ENCODE measurements at places on chromosomes 5 and 9.

DNA sequence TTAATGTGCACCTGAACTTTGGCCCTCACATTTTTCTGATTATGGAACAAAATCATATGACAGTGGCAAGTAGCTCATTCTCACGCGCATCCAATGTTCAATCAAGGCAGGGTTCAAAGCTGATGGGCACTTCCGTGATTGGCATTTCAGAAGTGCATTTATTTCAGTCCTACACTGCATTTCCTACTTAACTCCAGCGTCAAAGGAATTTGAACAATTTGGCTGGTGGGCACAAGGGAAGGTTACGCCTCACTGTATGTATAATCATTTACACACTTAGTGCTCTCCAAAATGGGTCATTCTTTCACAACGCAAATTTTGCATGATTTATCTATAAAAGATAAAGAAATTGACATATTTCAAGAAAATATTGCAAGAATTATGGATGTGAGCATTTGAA lies 167.9 kb upstream of the VLDLR start:
- DNase-seq, result no peak

DNA sequence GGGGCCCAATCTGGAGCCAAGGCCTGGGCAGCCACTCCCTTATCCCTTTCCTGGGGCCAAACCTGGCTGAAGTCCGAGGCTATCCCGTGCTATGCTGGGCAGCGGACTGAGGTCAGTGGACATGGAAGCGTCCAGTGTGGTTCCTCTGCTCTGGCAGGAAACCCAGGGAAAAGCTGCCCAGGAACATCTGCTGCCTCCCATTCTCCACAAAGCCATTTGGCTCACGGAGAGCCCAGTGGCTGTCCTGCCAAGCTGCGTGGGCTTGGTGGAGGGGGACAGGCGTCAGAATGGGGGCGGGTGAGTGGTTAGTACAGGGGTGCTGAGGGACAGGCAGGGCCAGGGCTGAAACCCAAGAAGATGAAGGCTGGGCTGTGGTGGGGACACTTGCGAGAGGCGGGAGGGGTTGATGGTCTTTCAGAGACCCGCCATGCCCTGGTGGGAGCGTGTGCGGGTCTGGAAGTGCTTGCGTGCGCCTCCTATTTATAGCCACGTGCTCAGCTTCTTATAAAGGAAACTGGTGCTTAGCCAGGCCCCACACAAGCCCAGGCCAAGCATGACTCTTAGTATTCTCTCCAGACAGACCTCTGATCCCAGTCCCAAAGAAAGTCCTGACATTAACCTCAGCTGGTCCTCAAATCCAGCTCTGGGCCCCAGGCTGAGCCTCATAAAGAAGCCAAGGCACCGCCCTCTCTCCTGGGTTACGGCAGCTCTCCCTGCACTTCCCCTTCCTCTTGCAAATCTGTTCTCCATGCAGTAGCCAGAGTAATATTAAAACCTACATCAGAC lies 9.4 kb upstream of the SLC6A7 start:
- DNase-seq, result no peak

DNA sequence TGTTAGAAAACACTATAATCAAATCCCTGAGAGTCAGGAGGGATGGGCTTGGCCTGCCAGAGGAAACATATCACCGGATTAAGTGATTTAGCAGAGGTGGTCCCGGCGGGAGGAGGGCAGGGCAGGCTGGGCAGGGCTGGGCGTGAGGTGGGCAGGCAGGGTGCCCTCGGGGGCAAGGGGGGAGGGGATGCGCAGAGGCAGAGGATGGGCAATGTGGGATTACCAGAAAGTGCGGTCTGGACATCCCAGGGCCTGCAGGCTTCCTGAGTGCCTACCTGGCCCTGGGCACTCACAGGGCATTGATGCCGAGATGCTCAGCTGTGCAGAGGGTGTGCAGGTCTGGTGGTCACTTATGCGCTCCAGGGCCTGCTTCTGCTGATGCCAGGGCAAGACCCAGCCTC lies 115.2 kb downstream of the ADAMTS2 start:
- DNase-seq, result no peak

GRCh38 chr5:10726179-10726912 lies 34.7 kb downstream of the DAP start:
- no peak for DNase-seq

- no peak for DNase-seq
Measured at GRCh38 chr9:137169896-137170358, at the start of gene LRRC26. TSS of gene LRRC26 (minus strand) at chr9:137170051. CDS start at chr9:137169943, 108 bp downstream.

GRCh38 chr5:89178541-89178940 lies 295.6 kb upstream of the MEF2C start:
- no peak for DNase-seq

DNA sequence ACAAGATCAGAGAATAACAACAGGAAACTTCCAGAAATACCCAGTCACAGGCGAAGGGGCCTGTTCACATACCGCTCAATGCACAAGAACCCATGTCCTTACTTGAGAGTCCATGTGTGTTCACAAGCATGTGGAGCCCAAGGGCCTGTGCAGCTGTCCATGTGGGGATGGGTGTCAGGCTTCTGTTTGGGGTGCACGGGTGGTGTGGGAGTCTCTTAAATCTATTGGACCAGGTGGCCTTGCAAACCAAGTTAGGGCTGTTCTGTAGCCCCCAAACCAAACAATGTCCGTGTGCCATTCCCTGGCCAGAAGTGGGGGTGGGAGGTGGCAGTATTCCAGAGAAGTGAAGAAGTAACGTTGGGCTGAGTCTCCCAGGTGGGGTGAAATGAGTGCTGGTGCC lies 222.3 kb downstream of the PBX3 start:
- no peak for DNase-seq

GRCh38 chr9:78297672-78297961 lies 692 bp downstream of the PSAT1 start:
- DNase-seq, result no peak

GRCh38 chr5:140710899-140711552 lies 10.8 kb downstream of the ZMAT2 start:
- DNase-seq, result peak; percentile 95

GRCh38 chr5:58378613-58379390 lies 81.1 kb downstream of the PLK2 start:
- no peak for DNase-seq

GRCh38 chr5:66443462-66444130 lies 152.6 kb upstream of the MAST4 start:
- no peak for DNase-seq

GRCh38 chr5:116137544-116138378 lies 52.9 kb downstream of the COMMD10 start:
- peak; percentile 54 for DNase-seq

GRCh38 chr9:8434621-8435020 lies 635.0 kb upstream of the DMAC1 start:
- no peak for DNase-seq

- DNase-seq, result no peak
Measured at GRCh38 chr9:113558632-113559502, 95.3 kb downstream of the RGS3 start.

DNA sequence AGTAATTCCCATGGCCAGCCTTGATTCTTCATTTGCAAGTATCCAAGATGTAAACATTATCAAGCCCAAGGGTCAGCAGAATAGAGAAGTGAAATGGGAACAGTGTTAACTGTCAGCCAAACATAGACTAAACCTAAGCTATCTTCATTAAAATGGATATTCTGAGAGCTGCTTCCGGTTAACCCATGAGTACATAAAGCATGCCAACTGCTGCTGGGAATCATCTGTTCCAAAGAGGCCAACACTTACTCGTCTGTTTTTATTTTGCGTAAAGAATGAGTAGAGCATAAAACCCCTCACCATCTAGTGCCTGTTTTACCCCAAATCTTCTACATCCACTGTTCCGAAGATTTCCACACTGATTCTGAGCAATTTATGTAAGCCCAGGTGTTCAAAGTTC lies 257.6 kb downstream of the GLIS3 start:
- DNase-seq, result no peak

- DNase-seq, result no peak
Measured at GRCh38 chr5:65663804-65664521, 39.1 kb downstream of the SHLD3 start.

DNA sequence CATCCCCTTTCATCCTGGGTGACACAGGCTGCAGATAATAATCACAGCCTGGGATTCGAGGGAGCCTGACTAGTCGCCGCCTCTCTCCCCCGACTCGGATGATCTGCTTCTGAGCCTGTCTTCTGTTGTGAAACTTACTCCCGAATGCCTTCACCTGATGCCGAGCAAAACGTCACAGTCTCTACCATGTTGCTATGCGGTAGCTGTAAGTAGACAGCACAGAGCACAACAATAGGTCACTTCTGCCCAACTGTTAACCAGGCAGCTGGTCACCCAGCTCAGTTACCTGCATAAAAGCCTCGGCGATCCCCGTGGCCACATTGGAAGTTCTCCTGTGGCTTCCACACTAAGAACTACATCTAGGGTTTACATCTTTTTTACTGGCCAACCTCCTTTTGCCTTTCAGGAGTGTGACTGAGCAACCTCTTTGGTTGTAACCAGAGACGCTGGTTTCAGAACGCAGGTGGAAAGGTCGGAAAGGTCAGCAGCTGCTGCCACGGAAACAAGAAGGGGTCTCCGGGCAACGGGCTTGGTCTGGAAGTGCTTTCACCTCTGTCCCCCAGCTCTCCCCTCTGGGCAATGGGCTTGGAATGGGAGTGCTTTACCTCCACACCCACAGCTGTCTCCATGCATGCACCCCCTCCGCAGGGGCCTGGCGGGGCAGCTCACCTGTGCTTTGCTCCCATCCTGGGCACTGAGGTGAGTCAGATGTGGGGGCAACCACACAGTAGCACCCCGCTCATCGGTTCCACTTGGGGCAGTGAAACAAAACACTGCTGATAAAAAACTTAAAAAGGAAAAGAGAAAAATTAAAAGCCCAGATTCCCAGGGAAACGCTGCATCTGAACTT lies 7.6 kb upstream of the PPP1R26 start:
- no peak for DNase-seq

DNA sequence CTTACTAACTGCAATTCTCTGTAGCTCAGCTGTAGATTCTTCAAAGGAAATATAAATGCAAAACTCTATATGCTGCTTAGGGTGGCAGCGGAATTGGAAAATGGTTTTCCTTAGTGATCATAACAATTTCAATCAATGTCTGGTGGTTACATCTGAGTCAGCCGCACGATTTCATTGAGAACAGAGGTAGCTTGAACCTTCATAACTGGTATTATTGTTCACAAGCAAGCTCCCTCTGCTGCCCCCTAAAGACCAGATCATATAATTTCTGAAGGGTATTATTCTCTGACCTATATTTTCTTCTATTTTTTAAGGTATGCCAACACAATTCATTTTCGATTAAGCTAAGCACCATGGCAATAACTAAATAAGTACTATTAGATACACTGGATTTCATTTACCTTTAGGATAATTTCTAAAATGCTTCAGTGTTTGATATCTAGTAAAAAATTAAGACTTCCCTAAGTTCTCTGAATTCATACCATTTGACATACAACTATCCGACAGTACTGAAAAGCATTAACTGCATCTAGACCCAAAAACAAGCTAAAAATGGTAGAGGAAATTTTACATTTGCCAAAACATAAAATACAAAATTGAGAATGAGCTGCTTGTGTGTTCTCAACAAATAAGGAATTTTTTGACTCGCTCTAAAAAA lies 181.1 kb upstream of the SPEF2 start:
- DNase-seq, result no peak

GRCh38 chr5:73282383-73282782 lies 109.4 kb downstream of the TMEM174 start:
- no peak for DNase-seq

DNA sequence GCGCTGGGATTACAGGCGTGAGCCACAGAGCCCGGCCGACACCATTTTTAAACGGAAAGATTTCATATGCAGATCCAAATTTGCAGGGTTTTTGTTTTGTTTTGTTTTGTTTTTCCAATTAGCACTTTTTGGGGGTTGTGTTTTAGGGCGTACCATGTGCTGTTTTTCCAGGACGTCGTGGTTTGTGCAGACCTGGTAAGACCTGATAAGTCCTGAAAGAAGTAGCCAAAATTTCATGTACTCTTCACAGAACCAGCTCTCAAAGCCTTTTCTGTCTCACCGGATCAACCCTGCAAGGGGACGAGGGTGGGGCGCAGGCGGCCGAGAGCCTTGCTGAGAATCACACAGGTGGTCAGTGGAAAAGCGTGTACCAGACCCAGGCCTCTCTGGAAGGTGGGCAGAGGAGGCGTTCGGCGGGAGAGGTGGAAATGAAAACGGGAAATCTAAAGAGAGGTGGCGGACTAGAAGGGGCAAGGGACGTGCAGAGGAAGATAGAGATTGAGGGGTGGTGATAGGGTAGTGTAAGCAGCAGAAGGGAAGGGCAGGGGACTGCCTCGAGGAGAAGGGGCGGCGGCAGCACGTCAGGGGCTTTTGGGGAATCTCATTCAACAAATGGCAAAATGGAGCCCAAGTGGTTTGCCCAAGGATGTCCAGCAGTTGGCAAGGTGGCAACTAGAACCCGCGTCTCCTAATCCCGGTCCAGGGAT lies 1.1 kb upstream of the FAF2 start:
- DNase-seq, result no peak

GRCh38 chr9:76772686-76773445 lies 8.6 kb downstream of the PCA3 start:
- no peak for DNase-seq

DNA sequence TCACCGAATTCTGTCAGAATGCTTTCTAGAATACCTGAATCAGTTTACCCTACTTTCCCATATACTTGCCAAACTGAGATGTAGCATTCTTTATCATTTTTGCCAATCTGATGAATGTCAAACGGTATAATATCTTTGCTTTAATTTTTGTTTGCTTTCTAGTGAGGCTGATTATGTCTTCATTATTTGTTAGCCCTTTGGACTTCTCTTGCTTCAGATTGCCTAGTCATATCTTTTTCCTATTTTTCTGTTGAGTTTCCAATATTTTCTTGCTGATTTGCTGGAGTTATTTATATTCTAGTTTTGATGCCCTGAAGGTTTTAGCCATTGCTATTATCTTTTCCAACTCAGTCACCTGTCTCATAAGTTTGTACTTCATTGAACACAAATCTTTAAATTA lies 40.3 kb upstream of the GPBP1 start:
- DNase-seq, result no peak

GRCh38 chr5:68086439-68086838 lies 129.1 kb upstream of the PIK3R1 start:
- no peak for DNase-seq

- DNase-seq, result no peak
Measured at GRCh38 chr9:21429191-21429590, 11.0 kb upstream of the IFNA1 start.

GRCh38 chr5:18792145-18792544 lies 1157.9 kb downstream of the TAF11L14 start:
- DNase-seq, result no peak

DNA sequence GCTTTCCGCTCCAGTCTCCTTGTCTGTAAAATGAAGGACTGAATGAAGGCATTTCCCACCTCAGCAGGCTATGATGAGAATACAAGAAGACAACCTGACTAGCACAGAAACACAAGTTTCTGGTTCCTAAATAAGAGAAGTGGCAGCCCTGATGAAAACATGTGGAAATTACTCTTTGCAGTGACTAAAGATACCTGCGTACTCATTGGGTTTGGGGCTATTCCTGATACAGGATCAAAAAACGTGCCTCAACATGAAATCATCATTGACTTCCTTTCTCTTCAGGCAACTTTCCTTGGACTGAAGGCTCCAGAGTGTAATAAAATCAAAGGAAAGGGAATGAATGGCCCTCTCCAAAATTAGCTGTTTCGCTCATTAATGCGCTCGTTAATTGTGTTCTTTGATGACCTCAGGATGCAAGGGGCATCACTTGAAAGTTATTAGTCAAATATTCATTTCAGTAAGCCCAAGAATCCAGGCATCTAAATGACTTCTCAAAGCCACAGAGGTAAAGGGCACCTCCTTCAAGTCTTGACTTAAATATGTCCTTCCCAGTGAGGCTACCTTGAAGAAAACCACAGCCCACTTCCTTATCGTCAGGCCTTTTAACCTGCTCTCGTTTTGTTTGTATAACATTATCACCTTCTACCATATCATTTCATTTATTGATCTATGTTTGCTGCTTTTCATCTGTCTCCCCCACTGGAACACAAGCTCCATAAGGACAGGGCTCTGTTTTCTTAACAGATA lies 68.9 kb downstream of the RASEF start:
- DNase-seq, result no peak
